ENCODE measurements at places on chromosomes 3 and 15. TPM values are rescaled to one million over a fixed set of nuclear protein-coding genes. Genes with fewer than 3 reads are reported as not detected.

The UCN2 gene
- total RNA-seq, result not detected

The GPR15 gene
- total RNA-seq, result 3.7 TPM

The SPATA12 gene
- total RNA-seq, result not detected

The GASK1A gene
- total RNA-seq, result not detected

The GOLGA6B gene
- not detected for total RNA-seq

The KNG1 gene
- total RNA-seq, result not detected

The MAP2K5 gene
- total RNA-seq, result 18.9 TPM

The CYP8B1 gene
- total RNA-seq, result not detected

The COL8A1 gene
- 0.20 TPM for total RNA-seq
